ENCODE measurements at places on chromosomes 13 and 19. TPM values are rescaled to one million over a fixed set of nuclear protein-coding genes. Genes with fewer than 3 reads are reported as not detected.
A peak's percentile ranks its signal among the peaks of the same experiment; 100 is the strongest.

Gene CBY2
- not detected for total RNA-seq

Gene ARL11
- 0.95 TPM for total RNA-seq

Gene MAU2
- 39.5 TPM for total RNA-seq

Gene TIMM50
- 77.2 TPM for total RNA-seq

Gene KRTDAP
- total RNA-seq, result not detected

Gene KLF2
- total RNA-seq, result 69.3 TPM

Gene TARM1
- not detected for total RNA-seq

Gene FCER2
- not detected for total RNA-seq

Gene GPALPP1
- 15.9 TPM for total RNA-seq

GRCh38 chr13:87536899-87537298 is 134.3 kb upstream of the SLITRK5 start:
- DNase-seq, result no peak

- DNase-seq, result no peak
Observed at GRCh38 chr13:28440774-28441504, 54.0 kb downstream of the FLT1 start.

DNA sequence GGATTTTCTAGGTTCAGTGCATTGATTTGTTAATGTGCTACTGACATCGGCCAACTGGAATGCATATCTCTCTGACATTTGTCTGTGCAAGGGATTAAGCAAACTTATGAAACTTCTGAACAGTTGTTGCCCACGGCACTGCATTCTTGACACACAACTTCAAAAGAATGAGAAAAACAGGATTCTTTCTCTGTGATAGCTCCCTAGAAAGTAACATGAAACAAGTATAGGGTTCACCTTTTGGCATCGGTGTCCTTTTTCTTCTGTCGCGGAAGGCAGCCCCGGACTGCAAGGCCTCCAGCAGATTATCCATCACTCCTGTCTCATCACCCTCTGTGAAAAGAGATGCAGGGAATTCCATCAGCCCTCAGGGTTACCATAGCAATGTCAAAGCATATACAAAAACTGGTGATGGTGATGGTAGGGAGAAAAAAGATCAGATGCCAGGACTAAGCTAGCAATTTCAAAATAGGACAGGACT is 389.2 kb downstream of the DIAPH3 start:
- no peak for DNase-seq

- no peak for DNase-seq
Observed at GRCh38 chr13:18949970-18950369, 231.7 kb downstream of the TUBA3C start.

GRCh38 chr13:76129305-76130000 is 493.3 kb downstream of the LMO7 start:
- DNase-seq, result no peak

- DNase-seq, result no peak
Observed at GRCh38 chr19:50721441-50722137, 1.6 kb upstream of the CLEC11A start.

DNA sequence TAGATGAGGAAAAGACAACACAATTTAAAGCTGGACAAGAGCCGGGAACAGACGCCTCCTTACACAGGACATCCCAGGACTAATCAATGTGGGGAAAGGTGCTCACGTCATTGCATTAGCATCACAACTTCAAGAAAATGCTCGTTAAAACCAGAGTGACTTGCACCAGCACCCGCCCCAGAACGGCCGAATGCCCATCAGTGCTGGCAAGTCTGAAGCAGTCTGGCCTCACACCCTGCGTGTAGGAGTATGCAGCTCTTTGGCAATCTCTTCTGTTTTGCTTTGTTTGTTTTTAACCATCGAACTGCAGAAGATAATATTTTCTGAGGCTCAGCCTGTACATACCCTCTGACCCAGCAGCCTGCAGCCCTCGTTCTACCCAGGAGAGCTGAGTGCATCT is 44.8 kb upstream of the LDLR start:
- no peak for DNase-seq

GRCh38 chr19:45767881-45768654 is 984 bp downstream of the SIX5 start:
- DNase-seq, result peak; percentile 72

DNA sequence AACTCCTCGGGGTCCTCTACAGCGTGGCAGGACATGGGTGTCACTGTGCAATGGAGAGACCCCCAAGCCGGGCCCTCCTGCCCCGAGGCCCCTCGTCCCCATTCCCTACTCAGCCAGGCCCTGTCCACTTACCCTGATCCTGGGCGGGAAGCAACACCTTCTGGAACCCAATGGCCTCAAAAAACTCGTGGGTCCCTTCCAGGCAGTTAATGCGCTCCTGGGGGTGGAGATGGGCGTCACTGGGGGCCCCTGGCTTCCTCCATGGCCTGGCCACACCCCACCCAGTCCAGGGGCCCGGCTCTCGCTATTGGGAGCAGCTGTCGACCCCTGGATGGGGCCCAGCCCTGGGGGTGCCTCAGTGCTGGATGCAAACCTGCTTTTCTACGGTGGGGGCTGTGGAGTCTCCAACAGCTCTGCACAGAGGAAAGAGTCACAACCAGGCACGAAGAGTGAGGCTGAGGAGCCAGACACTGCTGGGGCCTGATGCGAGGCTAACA is 10.8 kb downstream of the UBXN6 start:
- no peak for DNase-seq

DNA sequence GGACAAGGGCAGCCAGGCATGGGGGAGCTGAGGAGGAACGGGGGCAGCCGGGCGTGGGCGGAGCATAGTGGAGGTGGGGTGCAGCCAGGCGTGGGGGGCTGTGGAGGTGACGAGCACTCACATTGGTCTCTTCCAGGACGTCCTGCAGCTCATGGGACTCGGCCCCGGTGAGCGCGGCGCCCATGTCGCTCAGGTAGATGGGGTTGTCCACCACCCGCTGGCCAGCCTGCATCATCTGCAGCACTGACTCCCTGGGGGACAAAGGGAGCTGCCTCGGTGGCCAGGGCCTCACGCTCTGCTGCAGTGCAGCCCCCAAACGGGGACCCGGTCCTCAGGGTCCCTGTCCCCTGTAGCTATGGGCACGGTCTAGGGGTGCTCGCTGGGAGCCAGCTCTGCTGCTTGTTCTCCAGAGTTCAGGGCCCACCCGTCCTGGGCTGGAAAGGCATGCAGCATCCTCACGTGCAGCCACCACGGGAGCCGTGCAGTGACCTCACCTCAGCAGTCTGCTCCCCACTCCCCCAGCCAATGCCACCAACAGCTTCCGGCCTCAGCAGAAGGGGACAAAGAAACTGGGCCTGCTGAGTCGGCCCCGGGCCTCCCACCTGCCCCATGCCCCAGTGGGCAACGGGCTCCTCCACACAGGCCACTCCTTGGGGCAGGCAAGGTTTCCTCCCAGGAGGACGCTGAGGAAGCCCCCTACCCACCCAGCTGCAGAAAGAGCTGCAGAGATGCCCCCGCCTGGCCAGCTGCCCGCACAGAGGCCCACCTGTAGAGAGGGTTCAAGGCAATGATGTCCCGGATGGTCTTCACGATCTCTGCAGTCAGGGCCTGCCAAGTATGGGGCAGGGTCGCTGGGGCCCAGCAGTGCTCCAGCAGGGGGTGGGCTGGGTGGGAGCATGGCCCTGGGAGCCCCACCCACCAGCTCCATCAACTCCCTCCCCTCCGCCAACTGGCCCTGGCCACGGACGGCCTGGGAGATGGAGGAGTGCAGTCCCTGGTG is 12.1 kb downstream of the LONP1 start:
- DNase-seq, result no peak

DNA sequence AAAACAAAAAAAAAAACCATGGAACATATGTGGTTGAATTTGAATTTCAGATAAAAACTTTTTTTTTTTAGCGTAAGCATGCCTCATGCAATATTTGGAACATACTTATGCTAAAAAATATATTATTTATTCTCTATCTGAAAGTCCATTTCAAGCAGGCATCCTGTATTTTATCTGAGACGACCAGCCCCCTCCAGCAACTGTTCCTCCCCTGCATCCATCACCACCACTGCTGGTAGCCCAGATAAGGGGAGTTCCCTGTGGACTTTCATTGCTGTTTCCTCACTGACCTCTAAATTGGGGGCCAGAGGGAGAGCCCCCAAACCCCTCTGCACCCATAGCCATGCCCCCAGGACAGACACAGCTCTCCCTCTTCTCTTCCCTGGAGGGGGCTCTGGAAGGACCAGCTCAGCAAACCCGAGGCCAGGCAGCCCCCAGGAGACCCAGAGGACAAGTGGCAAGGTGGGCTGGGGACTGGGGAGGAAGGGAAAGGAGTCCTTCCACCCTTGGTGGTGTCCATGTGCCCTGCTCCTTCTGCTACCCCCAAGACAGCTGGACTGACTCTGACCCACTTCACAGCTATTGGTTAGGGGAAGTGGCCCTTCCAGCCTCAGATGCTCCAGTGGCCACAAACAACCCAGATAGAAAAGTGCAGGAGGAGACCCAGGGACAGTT is 6.6 kb upstream of the SIGLEC12 start:
- no peak for DNase-seq

DNA sequence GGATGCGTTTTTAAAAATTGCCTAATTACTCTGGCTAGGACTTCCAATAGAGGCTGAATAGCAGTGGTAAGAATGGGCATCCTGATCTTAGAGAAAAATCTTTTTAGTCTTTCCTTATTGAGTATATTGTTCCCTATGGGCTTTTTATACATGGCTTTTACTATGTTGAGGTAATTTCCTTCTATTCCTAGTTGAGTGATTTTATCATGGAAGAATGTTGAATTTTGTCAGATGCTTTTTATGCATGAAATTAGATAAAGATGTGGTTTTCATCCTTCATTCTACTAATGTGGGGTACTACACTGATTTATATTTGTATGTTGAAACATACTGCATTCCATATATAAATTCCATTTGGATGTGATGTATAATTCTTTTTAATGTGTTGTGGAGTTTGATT is 2673.8 kb downstream of the PCDH9 start:
- no peak for DNase-seq

- DNase-seq, result no peak
Observed at GRCh38 chr13:51275101-51275500, 52.9 kb downstream of the FAM124A start.

GRCh38 chr13:50932091-50932490 is 22.5 kb downstream of the RNASEH2B start:
- DNase-seq, result no peak

DNA sequence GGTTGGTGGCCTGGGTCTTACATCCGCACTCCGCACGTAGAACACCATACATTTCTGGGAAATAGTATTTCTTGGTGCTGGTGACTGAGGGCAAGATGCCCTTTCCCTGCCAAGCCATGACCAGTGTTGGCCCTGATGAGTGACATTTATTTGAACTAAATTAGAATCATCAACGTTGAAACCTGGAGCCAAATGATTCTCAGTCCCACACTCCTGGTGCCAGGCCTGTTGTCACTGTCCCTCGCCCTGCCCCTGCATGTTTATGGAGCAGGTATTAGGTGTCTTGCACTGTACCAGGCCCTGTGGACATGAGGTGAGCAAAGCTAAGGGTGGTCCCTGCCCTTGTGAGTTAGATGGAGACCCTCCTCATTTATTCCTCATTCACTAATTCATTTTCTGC is 5.8 kb downstream of the CHST8 start:
- DNase-seq, result no peak

DNA sequence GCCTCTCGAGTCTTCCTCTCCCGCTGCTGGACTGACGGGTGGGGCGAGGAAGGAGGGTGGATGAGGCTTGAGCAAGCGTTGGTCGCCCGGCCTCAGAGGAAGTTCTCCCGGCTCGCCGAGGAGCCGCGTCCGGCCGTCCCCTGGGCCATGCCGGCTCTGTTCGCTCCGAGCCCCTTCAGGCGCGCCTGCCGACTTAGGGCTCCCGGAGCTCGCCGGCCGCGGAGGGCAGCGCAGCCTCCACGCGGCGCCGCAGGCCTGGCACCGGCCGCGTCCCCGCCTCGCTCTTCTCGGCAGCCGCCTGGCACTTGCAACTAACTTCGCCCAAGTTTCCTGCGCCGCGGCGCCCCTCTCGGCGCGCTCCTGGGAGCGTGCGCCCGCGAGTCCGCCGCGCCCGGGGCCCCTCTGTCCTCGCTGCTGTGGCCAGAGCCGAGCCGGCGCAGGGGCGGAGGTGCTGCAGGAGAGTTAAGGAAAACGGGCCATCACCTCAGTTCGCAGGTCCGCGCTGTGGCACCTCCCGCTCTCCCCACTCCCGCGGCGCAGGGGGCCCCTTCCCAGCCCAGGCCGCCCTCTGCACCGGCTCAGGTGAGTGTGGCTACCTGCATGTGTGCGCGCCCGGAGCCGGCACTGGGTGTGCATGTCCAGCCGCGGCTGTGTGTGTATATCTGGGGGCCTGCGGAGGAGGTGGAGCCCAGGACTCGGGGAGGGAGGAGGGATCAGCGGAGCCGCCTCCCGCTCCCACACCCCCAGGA is 641 bp upstream of the SOX21 start:
- no peak for DNase-seq

DNA sequence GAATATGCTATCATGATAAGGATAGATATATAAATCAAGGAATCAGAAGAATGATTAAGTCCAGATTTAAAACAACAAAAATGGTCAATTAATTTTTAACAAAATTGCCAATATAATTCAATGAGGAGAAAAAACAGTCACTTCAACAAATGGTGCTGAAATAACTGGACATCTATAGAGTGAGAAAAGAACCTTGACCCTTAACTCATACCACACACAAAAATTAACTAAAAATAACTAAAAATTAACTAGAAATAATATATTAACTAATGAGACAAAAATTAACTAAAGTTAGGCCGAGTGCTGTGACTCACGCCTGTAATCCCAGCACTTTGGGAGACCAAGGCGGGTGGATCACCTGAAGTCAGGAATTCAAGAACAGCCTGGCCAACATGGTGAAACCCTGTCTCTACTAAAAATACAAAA is 9.5 kb downstream of the LGALS7 start:
- DNase-seq, result no peak

DNA sequence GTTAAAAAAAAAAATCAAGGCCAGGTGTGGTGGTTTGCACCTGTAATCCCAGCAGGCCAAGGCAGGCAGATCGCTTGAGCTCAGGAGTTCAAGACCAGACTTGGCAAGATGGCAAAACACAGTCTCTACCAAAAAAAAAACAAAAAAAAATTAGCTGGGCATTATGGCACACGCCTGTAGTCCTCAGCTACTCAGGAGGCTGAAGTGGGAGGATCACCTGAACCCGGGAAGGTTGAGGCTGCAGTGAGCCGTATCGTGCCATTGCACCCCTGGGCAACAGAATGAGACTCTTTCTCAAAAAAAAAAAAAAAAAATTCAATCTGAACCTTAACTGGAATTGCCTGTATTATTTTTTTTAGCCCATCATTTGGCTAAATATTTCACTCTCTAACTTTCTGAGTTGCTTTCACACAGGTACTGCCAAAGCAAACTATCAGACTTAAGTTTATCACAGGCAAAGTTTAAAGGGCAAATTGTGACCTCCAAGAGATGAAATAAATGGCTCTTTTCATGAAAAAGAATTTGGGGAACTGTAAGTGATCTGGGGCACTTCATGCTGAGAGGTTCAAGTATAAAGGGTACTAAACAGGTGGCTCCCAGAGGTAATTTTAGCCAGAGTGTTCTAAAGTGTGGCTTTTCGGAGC is 14.7 kb upstream of the SLC25A30 start:
- DNase-seq, result no peak

DNA sequence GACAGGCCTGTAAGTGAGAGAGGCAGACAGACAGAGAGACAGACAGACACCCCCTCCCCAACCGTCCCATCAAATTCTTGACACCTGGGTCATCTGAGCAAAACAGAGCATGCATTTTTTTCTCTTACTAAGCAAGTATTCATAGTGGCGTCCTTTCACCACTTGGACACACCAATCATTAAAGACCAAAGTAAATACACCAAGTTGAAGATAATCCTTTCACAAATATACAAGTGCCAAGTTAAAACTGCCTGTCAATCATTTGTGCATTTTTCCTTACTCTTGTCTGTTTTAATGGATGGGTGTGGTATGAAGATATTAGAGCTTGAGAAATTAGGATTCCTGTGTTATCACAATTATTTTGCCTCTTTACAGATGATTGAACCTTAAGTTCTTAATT is 337.3 kb downstream of the ATP8A2 start:
- no peak for DNase-seq
